A549 treated with dexamethasone at 1 μM for 4 hours (cell line): ENCODE measurements at places on chromosomes 3 and 15. TPM values are rescaled to one million over a fixed set of nuclear protein-coding genes. Genes with fewer than 3 reads are reported as not detected.

The SI gene
- total RNA-seq, result not detected in 5 replicates

The LRRK1 gene
- 11.0 to 19.6 TPM (median 17.9 TPM) in 5 replicates for total RNA-seq

The BCHE gene
- 0.69 to 1.3 TPM (median 0.94 TPM) in 5 replicates for total RNA-seq

The C3orf80 gene
- total RNA-seq, result 0.79 to 1.1 TPM (median 0.96 TPM) in 5 replicates

The TCF12 gene
- 27.9 to 57.3 TPM (median 50.4 TPM) in 5 replicates for total RNA-seq

The TERC gene
- 0.25 TPM in 1 of 5 replicates, not detected in the others for total RNA-seq

The FGF12 gene
- 0.59 to 0.73 TPM (median 0.62 TPM) in 5 replicates for total RNA-seq

The PLIN1 gene
- total RNA-seq, result 0.06 to 0.09 TPM (median 0.08 TPM) in 5 replicates

The PDE12 gene
- total RNA-seq, result 14.2 to 20.0 TPM (median 19.1 TPM) in 5 replicates

The RPSA gene
- 2,253 to 2,693 TPM (median 2,311 TPM) in 5 replicates for total RNA-seq

The SPINK8 gene
- total RNA-seq, result not detected in 5 replicates

The C2CD4B gene
- total RNA-seq, result 0.10 to 0.27 TPM (median 0.18 TPM) in 5 replicates

The LINGO1 gene
- total RNA-seq, result 6.1 to 13.3 TPM (median 10.2 TPM) in 5 replicates

The ATP10A gene
- total RNA-seq, result 6.9 to 10.8 TPM (median 9.1 TPM) in 5 replicates

The CCK gene
- total RNA-seq, result 1.6 to 2.6 TPM (median 1.7 TPM) in 5 replicates

The RLBP1 gene
- total RNA-seq, result not detected in 5 replicates

The NR1I2 gene
- not detected in 5 replicates for total RNA-seq

The FSTL1 gene
- total RNA-seq, result 44.5 to 74.3 TPM (median 60.0 TPM) in 5 replicates

The GRIP2 gene
- total RNA-seq, result 0.55 to 1.6 TPM (median 1.2 TPM) in 5 replicates

The GNAT1 gene
- total RNA-seq, result 0.03 to 0.48 TPM (median 0.21 TPM) in 4 of 5 replicates, not detected in the other

The GATM gene
- 2.0 to 2.8 TPM (median 2.3 TPM) in 5 replicates for total RNA-seq

The GOLGA8T gene
- total RNA-seq, result 1.1 to 1.9 TPM (median 1.6 TPM) in 5 replicates

The FAM81A gene
- total RNA-seq, result 9.7 to 14.8 TPM (median 13.1 TPM) in 5 replicates

The EIF1B gene
- 54.5 to 71.4 TPM (median 62.6 TPM) in 5 replicates for total RNA-seq

The ACP3 gene
- total RNA-seq, result 0.02 to 0.06 TPM (median 0.06 TPM) in 3 of 5 replicates, not detected in the others

The INKA1 gene
- 1.6 to 2.2 TPM (median 2.0 TPM) in 5 replicates for total RNA-seq

The GOLGA6A gene
- 0.02 to 0.32 TPM (median 0.19 TPM) in 5 replicates for total RNA-seq

The HDAC11 gene
- total RNA-seq, result 7.6 to 9.5 TPM (median 8.5 TPM) in 5 replicates

The PLSCR5 gene
- total RNA-seq, result not detected in 5 replicates

The C3orf85 gene
- not detected in 5 replicates for total RNA-seq

The TIMP4 gene
- 10.6 to 13.2 TPM (median 11.0 TPM) in 5 replicates for total RNA-seq

The CCR3 gene
- total RNA-seq, result not detected in 5 replicates

The ITGB5 gene
- total RNA-seq, result 415 to 464 TPM (median 456 TPM) in 5 replicates

The CCDC54 gene
- total RNA-seq, result not detected in 5 replicates

The SST gene
- not detected in 5 replicates for total RNA-seq

The KBTBD13 gene
- total RNA-seq, result not detected in 5 replicates

The IFT122 gene
- 8.6 to 13.5 TPM (median 12.0 TPM) in 5 replicates for total RNA-seq

The RASGRP1 gene
- 0.28 to 0.46 TPM (median 0.35 TPM) in 5 replicates for total RNA-seq

The SLC7A14 gene
- total RNA-seq, result not detected in 5 replicates

The ZIC1 gene
- total RNA-seq, result 0.02 to 0.14 TPM in 2 of 5 replicates, not detected in the others

The TM4SF18 gene
- 30.9 to 38.2 TPM (median 33.6 TPM) in 5 replicates for total RNA-seq

The KCNAB1 gene
- not detected in 5 replicates for total RNA-seq

The HDC gene
- total RNA-seq, result 0.05 to 0.09 TPM (median 0.08 TPM) in 4 of 5 replicates, not detected in the other

The TEX55 gene
- not detected in 5 replicates for total RNA-seq

The RETNLB gene
- not detected in 5 replicates for total RNA-seq

The CAPN7 gene
- total RNA-seq, result 23.5 to 29.0 TPM (median 28.2 TPM) in 5 replicates

The CASR gene
- not detected in 5 replicates for total RNA-seq
